ENCODE measurements at places on chromosomes 2 and 18. TPM values are rescaled to one million over a fixed set of nuclear protein-coding genes. Genes with fewer than 3 reads are reported as not detected.

GRCh38 chr2:113172721-113173541 lies 840 bp upstream of the PSD4 start:
- no peak for DNase-seq
- H3K27ac ChIP-seq, result no peak overlapping the region

DNA sequence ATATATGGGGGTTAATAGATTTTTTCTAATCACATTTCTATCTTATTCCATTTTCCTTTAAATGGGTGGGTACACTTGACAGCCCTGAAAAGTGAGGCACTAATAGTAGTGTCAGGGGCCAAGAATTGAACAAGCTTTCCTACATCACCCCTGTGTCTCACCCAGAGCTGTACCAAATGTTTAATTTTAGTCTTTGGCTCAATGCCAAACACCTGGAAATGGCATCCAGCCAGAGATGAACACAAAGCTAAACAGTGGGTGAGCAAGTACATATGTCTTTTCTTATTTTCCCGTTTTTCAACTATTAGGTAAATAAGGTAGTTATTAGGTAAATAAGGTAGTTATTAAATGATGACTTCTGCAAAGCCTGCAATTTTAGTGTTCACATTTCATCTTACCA lies 276.3 kb upstream of the ERBB4 start:
- no peak overlapping the region for H3K4me3 ChIP-seq
- H3K27me3 ChIP-seq, result no peaks in the 10 kb centered on the region
- no peaks in the 10 kb centered on the region for H3K36me3 ChIP-seq
- no peaks in the 10 kb centered on the region for H3K4me1 ChIP-seq

MSH2 gene
- total RNA-seq, result 9.3 TPM

DNA sequence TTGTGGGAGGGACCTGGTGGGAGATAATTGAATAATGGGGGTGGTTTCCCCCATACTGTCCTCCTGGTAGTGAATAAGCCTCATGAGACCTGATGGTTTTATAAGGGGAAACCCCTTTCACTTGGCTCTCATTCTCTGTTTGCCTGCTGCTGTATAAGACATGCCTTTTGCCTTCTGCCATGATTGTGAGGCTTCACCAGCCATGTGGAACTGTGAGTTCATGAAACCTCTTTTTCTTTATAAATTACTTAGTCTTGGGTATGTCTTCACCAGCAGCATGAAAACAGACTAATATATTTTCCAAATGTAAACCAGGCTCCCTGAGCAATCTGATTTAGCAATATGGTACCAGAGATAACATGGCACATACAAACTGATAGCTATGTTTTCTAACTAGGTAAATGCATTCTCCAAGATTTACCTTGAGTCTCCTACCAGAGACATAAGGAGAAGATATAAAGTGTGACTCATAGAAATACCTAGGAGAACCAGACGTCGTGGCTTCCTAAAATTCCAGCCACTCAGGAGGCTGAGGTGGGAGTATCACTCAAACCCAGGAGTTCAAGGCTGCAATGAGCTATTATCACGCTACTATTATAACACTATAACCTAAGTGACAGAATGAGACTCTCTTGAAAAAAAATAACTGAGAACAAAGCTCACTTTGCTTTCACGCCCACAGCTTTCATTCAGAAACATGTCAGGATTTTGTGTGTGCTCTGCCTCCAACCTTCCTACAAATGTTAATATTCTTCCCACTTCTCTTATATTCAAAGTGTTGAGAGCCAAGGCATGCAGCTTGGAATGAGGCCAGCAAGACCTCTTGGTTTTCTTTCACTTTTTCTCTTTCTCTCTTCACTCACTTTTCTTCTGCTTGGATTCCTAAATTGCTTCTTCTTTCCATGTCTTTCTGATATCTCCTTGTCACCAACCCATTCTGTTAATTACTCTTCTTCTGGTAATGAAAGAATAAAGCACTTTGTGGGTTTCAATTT lies 263.9 kb upstream of the UBE2E3 start:
- no peak overlapping the region for H3K4me3 ChIP-seq
- no peaks in the 10 kb centered on the region for H3K27me3 ChIP-seq
- H3K4me1 ChIP-seq, result no peaks in the 10 kb centered on the region
- no peaks in the 10 kb centered on the region for H3K36me3 ChIP-seq

RAB6C gene
- not detected for total RNA-seq

DNA sequence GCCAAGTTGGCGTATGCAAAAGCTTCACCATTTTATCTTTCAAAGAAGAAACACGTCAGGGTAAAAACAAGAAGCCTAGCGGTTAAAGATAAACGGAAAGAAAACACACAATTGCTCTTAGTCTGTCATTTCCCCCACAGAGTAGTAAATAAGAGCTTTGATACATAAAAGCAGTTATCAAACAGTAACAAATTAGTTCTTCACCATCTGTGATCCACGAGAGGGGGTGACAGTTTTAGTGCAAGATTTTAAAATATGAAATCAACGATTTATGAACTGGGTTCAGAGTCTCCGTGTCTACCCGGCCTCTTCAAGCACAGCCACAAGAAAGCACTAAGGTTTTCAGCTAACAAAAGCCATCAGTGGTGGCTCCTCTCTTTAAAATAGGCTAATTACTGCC lies 703.9 kb upstream of the ID2 start:
- H3K27ac ChIP-seq, result no peak overlapping the region
- no peak overlapping the region for H3K4me3 ChIP-seq
- no peaks in the 10 kb centered on the region for H3K27me3 ChIP-seq
- no peak for DNase-seq
- no peaks in the 10 kb centered on the region for H3K36me3 ChIP-seq
- no peaks in the 10 kb centered on the region for H3K4me1 ChIP-seq

GRCh38 chr2:149221898-149222297 lies 108.5 kb upstream of the LYPD6 start:
- no peak for DNase-seq
- H3K27ac ChIP-seq, result no peak overlapping the region
- no peaks in the 10 kb centered on the region for H3K36me3 ChIP-seq
- no peaks in the 10 kb centered on the region for H3K4me1 ChIP-seq
- no peak overlapping the region for H3K4me3 ChIP-seq

DNA sequence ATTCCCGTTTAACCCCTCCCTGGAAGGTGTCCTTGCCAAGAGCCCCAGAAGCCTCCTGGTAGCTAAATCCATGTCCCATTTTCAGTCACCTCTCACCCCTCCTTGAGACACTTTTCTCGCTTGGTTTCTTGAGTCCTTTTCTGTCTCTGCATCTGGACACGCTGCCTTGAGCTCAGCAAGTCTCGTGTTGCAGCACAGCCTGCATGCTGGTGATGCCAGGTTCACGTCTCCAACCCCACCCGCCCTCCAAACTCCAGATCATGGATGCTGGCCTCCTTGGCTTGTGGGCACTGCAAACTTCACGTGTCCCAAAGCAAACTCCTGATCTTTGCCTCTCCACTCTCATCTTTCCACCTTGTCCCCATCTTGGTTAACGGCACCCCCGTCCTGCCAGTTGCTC lies 39.3 kb downstream of the CENPO start:
- no peaks in the 10 kb centered on the region for H3K27me3 ChIP-seq
- H3K36me3 ChIP-seq, result peaks cover under 1% of the 10 kb centered on the region
- H3K27ac ChIP-seq, result no peak overlapping the region
- peaks cover under 1% of the 10 kb centered on the region for H3K4me1 ChIP-seq
- no peak overlapping the region for H3K4me3 ChIP-seq

- no peak overlapping the region for H3K4me3 ChIP-seq
- H3K36me3 ChIP-seq, result peaks cover 11% of the 10 kb centered on the region
- no peak overlapping the region for H3K27ac ChIP-seq
- no peaks in the 10 kb centered on the region for H3K27me3 ChIP-seq
- H3K4me1 ChIP-seq, result no peaks in the 10 kb centered on the region
- no peak for DNase-seq
Measured at GRCh38 chr18:58699551-58699950, 28.3 kb downstream of the MALT1 start.

CFAP65 gene
- not detected for total RNA-seq
